Stimulated activated CD4-positive, alpha-beta T cell treated with anti-CD3 and anti-CD28 coated beads, Interleukin-2, amount 100 ng/mL, for 24 hours (primary cell): ENCODE measurements at places on chromosomes 1 and 21.

DNA sequence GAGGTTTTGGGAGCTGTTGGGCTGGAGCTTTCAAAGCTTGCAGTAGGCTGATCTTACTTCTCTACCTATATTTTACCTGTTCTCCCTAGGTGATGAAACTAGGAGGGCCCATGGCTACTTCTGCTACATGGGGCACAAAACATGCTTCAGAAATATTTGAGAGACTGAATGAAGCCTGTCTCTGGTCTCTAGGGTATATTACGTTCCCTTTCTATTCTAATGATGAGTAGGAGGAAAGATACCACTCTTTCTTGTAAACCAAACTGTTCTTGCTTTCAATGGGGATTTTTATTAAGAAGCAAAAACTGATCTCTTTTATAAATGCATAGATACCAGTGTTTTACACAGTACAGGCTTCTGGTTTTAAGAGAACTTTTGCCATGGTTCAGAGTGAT lies 103.1 kb downstream of the GALNT2 start:
- no peak for DNase-seq

DNA sequence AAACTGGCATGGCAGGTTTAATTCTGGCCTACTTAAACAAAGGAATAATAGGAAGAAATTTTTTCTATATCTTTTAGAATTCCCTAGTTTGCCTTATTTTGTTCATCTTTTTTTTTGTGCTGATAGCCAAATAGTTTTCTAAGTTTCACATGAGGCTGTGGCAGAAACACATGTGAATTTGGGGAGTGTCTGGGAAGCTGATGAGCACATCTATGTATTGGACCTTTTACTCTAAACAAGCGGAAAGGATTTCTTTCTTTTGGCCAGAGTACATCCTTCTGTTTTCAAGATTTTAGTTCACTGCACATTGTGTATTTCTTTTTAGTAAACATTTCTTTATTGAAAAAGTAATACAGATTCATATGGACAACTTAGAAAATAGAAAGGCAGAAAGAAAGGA lies 5.6 kb downstream of the EEIG2 start:
- DNase-seq = no peak

DNA sequence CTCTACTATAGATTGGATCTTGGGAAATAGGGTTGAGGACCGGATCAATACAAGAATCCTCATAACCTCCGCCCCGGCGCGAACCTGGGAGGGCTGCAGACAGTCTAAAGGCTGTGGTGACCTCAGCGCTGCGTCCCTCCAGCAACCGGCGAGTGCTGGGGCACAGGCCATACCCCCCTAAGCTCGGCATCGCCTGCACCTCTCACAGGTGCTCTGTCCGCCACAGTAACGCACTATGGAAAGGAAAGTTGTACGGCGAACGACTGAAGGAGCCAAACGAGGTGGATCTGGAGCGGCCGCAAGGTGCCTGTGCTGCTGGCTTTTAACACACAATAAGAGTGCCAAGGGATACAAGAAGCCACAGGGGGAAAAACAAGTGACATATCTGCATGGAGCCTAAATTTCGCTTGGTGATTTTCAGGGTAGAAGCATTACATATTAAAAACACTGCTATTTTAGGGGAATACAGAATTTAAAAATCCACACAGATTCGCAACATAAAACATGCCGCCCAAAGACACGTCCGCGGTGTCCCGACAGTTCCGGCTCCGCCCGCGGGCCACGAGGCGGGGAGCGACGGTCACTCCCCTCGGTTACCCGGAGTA lies 1.4 kb upstream of the RBM15 start:
- DNase-seq = peak; percentile 45

DNA sequence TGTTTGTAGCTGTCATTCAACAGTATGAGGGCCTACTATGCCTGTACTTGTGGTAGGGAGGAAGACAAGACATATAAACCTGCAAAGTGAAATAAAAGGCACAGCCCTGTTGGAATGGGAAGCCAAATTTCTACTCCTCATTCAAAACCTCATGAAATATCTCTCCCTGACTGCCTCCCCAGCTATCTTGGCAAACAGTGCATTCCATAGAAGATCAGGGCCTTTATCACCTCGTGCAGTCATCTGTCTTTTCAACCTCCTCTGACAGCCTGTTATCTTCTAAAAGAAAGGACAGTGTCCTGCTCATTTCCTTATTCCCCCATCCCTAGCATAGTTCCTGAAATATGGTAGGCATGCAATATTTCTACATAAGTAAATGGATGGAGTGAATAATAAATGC lies 71.0 kb downstream of the SH3GLB1 start:
- no peak for DNase-seq

- no peak for DNase-seq
Measured at GRCh38 chr1:57165546-57165945, 199.7 kb upstream of the C8B start.

GRCh38 chr1:151327903-151328674 lies 873 bp upstream of the PI4KB start:
- DNase-seq = no peak
